ENCODE measurements at places on chromosomes 6 and 20.

DNA sequence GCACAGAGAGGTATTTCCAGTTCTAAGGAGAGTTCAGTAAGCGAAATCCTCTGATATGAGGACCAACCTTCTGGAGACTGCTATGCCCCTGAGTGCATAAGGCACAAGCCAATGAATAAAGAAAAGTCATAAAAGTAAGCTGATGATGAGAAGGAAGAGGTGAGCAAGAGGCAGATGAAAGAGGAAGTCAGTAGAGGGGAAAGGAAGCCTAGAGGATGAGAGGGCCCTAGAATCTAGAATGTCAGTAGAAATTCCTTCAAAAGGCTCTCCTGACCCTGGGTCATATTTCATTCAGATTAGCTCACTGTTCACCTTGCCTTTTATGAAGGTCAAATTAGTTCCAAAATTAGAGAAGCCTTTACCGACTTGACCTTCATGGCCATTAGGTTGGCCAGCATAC is 209.2 kb downstream of the CD83 start:
- DNase-seq = no peak

DNA sequence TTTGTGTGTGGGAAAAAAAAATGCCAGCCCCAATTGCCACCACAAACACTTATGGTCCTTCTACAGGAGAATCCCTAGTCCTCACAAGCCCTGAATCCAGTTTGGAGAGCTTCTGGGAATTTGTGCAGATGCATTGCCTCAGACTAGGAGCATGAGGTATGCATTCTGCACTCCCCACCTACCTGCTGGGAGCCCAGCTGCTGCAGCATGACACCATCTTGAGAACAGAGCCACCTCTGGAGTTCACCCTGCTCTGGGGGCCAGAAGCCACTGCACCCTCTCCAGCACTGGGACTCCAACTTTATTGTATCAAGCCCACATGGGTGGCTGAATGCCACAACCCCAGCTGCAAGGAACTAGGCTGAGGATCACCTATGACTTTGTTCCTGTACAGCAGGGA is 568.5 kb upstream of the ID4 start:
- no peak for DNase-seq

DNA sequence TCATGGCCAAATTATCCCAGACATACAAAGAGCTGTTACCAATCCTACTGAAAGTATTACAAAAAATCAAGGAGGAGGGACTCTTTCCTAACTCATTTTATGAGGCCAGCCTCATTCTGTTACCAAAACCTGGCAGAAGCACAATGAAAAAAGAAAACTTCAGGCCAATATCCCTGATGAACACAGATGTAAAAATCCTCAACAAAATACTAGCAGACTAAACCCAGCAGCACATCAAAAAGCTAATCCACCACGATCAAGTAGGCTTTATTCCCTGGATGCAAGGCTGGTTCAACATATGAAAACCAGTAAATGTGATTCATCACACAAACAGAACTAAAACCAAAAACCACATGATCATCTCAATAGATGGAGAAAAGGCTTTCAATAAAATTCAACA is 109.2 kb downstream of the C6orf118 start:
- DNase-seq = no peak

- no peak for DNase-seq
Measured at GRCh38 chr20:52684905-52685304, 287.3 kb upstream of the TSHZ2 start.

DNA sequence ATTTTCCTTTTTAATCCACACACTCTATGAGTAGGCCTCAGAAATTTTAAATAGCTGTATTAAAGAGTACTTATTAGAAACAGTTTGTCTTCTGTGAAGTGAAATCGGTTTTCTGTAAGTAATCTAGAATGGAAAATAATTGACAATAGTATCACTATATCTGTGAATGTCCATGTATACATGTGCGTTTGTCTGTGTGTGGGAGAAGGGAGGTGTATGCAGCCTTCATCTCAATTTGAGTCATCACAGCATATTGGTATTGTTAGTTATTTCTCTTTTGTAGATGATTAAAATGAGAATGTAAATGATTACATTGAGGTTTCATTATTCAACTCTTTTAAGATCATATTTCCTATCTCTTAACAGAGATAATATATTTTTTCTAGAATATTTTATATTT is 206.0 kb downstream of the EYS start:
- DNase-seq = no peak

DNA sequence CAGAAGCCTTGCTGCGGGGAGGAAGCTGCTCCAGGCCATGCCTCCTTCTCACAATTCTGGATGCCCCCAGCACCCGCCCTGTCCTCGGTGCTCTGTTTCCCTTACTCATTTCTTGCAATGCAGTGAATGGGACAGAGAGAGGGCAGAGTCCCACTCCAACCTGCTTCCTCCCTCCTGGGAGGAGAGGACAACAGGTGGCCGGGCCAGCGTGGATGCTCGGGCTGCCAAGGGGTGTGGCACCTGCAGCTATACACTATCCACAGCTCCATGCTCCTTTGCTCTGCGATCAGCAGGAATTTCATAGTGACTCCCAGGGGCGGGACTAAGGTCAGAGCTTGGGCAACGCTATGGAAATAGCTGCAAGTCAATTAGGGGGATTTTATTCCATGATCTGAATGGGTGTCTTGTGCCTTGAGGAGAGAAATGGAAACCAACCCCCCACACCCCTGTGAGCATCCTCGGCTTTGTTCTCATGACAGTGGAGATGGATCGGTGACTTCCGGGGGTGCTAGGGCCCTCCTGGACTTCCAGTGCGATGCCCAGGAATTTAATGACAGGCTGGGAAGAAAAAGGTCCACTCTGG is 192.5 kb downstream of the MYLK4 start:
- DNase-seq = no peak

DNA sequence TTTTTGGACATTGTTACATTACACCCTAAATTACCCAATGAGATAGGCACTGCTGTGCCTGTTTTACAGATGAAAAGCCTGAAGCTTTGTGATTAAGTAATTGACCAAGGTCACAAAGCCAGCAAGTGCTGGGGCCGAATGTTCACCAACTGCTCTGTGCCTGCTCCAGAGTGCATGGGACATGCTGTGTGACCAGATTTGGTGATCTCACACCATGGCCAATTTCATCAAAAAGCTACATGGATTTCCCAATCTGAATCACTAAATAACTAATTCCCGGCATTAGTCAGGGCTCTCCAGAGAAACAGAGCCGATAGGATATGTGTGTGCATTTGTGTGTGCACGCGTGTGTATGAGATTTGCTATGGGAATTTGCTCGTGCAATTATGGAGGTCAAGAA is 228.3 kb upstream of the ECI2 start:
- DNase-seq = no peak

- no peak for DNase-seq
Measured at GRCh38 chr6:81511423-81511822, 241.1 kb downstream of the TENT5A start.

DNA sequence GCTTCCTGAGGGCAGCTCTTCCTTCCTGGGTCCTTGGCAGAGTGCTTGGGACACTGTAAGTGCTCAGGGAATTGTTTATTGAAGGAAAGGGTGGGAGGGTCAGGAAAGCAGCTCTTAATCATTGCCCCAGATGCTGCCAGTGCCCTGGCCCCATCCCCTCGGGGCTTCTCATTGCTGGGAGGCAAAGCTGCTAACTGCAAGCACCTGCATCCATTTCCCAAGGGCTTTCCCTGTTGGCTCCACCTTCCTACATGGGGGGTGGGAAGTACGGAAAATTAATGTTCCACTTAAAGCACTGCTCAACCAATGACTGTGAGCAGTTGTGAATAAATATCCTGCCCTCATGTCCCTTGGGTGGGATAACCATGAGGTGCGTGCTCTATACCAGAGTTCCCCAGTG is 56.4 kb downstream of the NDUFAF5 start:
- DNase-seq = no peak

- DNase-seq = no peak
Measured at GRCh38 chr6:102742028-102742427, 1348.5 kb downstream of the GRIK2 start.

DNA sequence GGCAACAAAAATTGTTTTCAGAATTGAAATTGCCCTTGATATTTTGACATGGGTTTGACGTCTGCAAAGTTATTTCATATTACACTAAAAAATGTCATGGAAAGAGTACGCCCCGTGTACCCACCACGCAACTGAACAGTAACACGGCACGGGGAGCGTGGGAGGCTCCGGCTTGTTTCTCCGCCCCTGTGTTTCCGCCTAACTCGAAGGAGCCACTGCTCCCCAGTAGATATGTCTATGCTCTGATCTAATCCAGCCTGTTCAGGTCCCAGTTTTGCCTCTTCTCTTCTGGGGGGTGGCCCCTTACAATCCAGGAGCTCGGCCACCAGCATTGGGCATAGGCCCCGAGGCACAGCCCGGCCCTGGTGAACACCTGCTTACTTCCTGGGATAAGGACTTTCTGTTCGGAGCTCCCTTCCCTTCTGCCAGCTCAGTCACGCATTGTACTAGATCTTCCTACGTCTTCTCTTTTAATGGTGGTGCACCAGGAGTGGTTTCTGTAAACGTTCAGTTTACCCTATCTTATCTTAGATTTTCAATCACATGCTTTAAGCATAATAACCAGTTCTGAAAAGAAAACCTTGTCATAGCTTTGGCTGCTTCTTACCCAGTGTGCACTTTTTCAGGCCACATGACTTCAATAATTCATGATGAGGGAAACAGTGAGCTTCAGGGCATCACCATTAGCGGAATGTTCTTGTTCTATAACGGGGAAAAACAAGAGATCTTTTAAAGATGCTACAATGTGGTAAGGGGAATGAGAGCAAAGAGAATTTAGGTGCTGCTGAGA is 43.9 kb upstream of the EXOC2 start:
- no peak for DNase-seq

DNA sequence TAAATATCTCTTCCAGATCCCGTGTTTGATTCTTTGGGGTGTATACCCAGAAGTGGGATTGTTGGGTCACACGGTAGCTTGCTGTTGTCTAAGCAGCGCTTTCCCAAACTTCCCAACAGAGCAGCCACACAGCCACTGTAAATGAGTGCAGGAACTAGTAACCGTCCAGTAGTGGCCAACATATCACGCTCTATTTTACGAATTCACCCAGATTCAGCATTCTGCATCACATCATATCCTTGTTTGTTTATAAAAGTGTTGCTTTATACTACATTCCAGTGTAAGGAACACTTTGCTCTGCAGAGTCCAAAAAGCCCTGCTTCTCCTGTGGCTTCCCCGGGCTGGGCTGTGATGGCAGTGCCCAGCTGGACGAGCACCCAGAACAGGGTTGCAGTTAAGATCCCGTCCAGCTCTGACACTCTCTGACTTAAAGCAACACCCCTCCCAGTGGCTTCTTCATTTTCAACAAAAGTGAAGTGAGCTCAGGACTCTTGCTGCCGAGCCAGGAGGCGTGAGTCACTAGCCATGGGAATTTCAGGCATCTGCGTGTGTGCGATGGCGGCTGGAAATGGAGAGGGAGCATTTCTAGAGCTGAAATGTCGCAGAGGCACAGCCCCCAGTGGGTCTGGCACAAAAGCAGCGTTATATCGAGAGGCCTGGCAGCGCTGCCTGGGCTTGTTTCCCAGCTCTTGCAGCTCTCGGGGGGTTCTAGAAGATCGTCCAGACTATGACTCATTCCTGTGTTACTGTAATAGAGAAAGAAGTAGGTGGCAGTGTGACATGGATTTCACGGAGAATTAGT is 216.3 kb upstream of the ECI2 start:
- no peak for DNase-seq

GRCh38 chr6:13563009-13563408 is 11.4 kb upstream of the SIRT5 start:
- DNase-seq = no peak

DNA sequence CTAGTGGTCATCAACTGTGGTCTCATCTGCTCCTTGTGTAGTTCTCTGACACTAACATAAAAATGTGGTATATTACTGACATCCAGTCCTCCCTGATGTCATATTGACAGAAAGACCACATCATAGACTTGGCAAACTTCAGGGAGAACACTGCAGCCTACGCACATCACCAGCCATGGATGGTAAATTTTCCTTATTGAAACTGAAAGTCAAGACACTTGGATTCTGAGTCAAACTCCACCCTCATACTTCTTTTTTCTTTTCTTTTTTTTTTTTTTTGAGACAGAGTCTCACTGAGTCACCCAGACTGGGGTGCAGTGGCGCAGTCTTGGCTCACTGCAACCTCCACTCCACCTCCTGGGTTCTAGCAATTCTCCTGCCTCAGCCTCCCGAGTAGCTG is 25.4 kb downstream of the NDRG3 start:
- peak; percentile 53 for DNase-seq

DNA sequence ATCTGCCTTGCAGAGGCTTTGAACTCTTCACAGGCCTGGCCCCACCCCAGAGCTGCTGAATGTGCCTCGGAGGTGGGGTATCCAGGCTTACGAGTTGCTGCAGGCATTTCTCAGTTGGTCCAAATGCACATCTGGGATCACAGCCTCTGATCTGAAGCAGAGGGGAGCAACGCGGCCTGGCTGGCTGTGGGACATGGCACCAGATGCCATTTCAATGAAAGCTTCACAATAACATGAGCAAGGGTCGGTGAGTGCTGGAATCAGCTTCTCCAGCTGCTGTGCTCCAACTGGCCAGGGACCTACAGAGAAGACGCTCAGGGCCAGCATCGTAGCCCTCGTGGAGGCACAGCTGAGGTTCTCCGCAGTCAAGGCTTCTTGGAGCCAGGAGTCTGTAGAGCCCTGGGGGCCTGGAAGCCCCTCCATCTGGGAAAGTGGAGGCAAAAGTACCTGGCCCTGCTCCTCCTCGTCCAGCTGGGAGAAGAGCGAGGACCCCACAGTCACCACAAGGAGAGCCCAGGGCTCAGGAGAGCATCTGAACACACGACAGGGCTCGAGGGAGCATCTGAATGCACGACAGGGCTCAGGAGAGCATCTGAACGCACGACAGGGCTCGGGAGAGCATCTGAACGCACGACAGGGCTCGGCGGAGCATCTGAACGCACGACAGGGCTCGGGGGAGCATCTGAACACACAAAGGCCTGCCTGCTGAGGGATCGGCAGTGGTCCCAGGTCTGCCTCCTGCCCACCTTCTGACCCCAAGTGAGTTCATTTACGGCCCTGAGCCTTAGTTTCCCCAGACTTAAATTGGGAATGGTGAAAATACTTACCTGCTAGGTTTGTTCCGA is 165.2 kb downstream of the DLL1 start:
- no peak for DNase-seq
